ENCODE measurements at places on chromosomes 1 and 21.
A peak's percentile ranks its signal among the peaks of the same experiment; 100 is the strongest.

DNA sequence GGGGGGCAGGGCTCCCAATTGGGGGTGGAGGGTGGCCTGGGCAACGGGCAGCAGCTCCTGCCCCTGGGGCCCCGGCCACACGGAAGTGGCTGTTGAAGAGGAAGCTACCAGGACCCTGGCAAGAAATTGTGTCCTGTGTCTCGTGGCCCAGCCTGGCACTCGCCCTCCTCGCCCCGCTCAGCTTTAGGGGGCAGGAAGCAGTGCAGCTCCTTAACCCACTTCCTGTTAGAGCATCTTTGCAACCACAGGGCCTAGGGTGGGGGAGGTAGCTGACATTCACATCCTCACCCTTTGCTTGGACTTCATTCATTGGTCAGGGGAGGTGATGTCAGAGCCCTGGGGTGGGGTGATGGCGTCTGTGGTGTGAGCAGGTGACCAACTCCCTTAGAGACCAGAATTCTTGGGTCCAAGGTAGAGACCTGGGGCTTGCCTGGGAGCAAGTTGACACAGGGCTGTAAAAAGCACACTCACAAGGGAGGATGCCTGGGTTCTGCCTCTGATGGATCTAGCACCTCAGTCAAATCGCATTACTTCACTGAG, at the start of gene ARHGAP30:
TSS of gene ARHGAP30 (minus strand) at position 161 of the 540 bp plus-strand sequence. CDS start 267 bp downstream, outside the sequence.
- DNase-seq, result peak; percentile 67

DNA sequence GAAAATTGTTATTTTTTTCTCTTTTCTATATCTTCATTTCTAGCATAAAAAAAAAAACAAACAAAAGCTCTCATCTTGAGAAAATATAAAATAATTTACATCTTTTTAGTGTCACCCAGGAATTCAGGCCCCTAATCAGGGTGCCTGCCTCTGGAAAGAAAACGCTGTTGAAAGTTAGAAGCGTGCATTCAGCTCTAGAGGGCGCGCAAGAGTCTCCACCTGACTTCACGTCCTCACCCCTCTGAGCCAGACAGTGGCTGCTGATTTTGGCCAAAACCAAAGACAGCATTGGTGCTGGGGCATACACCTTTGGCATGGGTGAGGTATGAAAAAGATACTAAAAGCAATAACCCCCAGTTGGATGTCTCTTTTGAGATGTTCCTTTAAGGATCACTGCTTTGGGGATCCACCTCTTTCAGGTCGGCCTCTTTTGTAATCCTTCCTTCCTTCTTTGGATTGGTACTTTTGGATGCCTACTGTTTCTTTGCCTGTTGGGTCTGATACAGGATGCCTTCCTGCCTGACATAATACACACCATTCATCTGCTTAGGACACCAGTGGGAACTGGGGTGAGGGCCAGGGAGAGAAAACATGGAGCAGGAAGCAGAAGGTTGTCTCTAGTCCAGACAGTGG, 77.6 kb upstream of the CHRM3 start:
- DNase-seq, result no peak

DNA sequence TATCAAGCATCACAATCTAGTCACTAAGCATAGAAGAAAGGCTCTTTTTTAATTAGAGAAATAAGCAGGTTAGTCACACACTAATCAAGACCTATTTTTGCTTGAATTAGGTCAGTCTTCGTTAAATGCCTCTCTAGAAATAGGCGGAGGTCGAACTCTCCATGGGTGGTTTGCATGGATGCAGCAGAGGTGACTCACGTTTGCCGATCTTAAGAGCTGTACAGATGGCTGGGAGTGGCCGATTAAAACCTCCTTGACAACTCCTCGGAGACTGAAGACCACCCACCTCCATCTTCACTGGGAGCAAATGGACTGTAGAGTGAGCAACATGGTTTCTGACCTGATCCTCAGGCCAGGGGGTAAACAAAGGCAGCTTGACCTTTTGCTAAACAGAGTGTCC, 249.3 kb downstream of the ZNF648 start:
- DNase-seq, result no peak

GRCh38 chr1:56448529-56449300, 130.6 kb downstream of the PLPP3 start:
- no peak for DNase-seq

GRCh38 chr1:52281518-52281917, 84.5 kb downstream of the CC2D1B start:
- no peak for DNase-seq

DNA sequence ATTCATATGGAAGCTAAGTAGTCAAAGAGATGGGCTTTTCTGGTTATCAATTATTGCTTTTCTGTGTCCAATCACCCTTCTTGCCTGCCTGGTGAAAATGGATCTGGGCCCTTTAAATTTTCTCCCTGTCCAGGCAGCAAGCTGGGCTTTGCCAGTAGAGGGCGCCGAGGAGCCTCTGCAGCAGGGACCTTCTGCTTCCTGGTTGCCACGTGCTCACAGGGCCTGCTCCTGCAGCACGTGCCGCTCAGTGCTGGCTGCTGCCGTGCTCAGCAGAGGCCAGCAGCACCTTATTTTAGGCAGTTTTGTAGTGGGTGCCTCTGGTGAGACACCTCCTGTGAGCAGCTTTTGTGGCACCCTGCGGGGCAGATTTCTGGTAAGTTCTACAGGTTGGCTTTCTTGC, 4.0 kb downstream of the ACTL8 start:
- no peak for DNase-seq

DNA sequence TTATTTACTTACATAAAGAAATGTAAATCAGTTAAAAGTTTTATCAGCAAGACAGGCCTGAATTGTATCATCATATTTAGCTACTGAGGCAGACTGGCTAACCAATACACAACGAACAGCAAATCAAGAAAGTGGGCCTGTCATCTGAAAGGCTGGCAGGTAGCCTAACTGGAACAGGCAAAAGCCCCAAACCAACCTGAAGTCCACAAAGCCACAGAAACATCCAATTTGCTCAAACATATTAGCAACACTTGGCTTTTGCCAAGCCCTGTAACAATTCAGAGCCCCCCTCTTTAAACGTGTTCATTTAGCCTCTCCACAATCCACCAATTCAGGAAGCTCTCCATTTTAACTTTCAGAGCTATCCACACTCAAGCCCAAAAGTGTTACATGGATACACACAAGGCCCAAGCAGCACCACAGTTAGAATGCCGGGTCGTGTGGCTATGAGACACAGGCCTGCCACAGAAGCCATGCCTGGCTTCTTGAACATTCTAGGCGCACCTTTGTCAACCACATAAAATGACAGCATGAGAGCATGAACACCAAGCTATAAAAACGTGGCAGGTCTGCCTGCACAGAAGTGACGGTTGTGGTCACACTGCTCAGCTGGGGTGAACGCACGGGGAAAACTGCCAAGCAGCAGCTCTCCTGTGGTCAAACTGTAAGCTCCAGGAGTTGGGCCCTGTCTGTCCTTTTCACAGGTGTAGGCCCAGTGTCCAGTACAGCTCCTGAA, 49.3 kb downstream of the CD34 start:
- DNase-seq, result no peak

DNA sequence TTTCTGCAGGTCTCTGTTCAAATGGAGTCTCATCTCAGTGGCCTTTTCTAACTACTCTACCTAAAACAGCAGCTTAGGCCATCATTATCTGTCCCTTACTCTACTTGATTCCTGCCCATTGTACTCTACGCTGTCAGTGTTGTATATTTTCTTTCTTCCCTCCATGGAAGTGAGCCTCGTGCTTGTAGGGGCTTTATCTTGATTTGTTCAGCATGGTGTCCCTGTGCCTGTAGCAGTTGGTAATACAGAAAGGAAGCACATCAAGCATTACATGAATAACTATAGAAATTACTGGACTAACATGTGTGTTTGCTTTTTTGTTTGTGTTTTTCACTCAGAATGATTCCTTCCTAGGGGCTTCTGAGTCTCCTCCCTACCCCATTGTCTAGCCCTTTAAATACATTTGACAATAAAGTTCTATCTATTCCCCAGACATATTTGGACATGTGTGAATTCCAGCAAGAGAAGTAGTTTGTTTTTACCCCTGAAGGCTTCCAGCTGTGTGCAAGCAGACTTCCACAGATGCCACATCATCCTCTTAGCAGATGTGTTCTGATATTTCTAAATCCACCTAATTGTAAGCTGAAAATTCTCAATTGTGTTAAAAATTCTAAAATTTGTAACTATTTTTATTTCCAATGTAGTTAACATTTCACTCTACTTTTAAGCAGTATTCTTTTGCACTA, 40.3 kb downstream of the PRMT2 start:
- DNase-seq, result no peak

- DNase-seq, result no peak
Measured at GRCh38 chr1:58830291-58830690, 46.4 kb upstream of the JUN start.

- no peak for DNase-seq
Measured at GRCh38 chr21:33121715-33122475, 52.0 kb downstream of the OLIG1 start.

- DNase-seq, result no peak
Measured at GRCh38 chr1:29501227-29501976, 265.1 kb downstream of the PTPRU start.

DNA sequence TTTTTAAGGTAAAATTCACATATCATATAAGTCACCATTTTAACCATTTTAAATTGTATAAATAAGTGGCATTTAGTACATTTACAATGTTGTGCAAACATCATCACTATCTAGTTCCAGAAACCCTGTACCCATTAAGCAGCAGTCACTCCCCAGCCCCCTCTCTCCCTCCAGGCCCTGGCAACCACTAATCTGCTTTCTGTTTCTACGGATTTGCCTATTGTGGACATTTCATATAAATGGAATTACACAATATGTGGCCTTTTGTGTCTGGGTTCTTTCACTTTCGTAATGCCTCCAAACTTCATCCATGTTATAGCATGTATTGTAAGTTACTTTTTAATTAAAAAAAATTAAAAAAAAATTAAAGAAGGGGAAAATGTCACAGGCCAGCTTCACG, 58.0 kb upstream of the RAB3GAP2 start:
- DNase-seq, result no peak

DNA sequence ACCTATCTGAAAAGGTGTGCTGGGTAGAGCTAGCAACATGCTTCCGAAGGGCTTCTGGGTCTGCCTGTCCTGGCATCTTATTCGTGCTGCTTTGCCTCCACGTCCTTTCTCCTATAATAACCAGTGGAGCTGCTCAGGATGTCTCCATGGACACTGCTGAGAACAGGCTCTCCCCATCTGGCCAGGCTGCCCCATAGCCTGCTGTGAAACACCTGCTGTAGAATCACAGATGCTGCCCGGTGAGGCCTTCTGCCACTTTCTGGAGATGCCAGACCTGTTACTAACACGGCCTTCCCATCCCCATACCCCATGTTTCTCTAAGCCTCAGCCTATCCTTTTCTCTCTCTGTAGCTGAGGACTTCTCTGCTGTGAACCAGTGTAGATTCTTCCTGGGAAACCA, 120.5 kb downstream of the IER5 start:
- no peak for DNase-seq

DNA sequence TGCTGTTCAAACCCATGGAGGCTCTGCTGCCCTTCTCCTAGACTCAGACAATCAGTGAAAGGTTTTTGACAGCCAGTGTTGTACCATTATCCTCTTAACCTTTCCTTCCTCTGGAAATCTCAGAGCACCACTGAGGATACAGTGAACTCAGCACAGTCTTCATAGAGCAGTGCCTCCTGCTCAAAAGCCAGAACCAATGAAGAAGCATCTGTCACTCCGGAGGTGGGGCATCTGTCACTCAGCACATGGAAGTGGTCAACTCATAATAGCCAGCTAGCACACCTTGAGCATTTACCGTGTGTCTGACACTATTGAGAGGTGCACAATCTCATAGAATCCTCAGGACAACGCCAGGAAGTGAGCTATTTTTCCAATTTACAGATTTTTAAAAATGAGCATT, 62.4 kb downstream of the NMNAT2 start:
- DNase-seq, result no peak

DNA sequence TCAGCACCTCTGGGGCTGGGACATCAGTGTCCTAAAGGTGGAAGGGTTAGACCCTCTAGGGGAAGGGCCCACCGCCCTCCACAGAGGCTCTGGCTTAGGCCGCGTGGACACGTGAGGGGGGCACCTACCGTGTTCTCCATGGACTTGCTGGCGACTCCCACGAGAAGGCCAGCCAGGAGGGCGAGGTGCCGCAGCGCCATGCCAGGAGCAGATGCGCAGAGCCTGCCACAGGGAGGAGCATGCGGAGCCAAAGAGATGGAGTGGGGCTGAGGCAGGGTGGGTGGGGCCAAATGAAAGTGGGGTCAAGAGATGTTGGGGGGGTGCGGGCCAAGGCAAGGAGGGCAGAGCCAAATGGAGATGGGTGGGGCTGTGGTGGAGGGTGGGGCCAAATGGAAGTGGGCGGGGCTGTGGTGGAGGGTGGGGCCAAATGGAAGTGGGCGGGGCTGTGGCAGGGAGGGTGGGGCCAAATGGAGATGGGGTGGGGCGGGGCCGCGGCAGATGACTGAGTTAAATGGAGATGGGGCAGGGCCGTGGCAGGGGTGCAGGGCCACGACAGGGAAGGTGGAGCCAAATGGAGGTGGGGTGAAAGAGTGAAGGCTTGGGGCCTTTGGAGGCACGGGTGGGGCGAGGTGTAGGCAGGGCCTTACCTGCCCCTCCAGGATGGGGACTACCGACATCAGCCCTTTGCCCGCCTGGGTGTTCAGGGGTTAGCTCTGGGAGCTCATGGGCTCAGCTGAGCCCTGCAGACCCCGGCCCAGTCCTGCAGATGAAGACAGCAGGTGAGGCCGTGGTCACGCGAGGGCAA, 17.4 kb upstream of the RNF223 start:
- no peak for DNase-seq

DNA sequence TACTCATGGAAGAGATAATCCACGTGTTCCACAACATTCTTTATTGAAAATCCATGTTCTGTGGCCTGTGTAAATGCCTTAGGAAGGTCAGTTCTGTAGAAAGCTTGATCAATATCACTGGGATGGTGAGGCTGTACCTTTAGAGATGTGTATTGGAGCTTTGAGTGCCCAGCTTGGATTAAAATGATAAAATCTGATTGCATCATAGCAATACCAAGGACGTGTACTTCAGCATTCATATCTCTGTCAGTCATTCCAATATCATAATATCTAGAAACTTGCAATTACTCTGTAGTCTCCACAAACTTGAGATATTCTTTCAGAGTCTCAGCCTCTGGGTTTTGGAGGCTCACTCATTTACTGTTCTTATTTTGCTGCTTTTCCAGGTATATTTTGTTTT, 31.6 kb downstream of the IFI44 start:
- DNase-seq, result no peak

DNA sequence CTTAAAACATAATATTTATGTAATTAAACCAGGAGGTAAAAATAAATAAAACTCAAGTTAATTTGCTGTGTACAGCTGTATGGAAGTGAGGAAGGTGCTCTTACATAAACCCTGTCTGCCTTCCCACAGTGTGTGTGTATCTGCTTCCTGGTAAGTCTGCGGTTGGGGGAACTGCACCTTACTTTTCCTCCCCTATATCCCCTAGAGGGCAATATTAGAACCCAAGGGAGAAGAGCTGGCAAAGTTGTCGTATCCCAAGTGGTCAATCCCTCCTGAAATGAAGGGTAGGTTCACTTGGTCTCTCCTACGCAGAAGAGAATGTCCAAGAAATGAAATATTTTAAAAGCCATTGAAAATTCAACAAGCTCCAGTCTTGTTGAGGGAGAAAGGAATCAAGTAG, 17.8 kb upstream of the JAK1 start:
- DNase-seq, result no peak

Measured in stimulated activated CD8-positive, alpha-beta memory T cell treated with anti-CD3 and anti-CD28 coated beads, Interleukin-4, amount 100 ng/mL, for 1 hour (primary cell).